ENCODE measurements at places on chromosomes 12 and 14. TPM values are rescaled to one million over a fixed set of nuclear protein-coding genes. Genes with fewer than 3 reads are reported as not detected.
A peak's percentile ranks its signal among the peaks of the same experiment; 100 is the strongest.

The KITLG gene
- 7.1 TPM for total RNA-seq

The C12orf50 gene
- not detected for total RNA-seq

The CRACR2A gene
- total RNA-seq: 1.2 TPM

The KIF26A gene
- total RNA-seq: 0.59 TPM

DNA sequence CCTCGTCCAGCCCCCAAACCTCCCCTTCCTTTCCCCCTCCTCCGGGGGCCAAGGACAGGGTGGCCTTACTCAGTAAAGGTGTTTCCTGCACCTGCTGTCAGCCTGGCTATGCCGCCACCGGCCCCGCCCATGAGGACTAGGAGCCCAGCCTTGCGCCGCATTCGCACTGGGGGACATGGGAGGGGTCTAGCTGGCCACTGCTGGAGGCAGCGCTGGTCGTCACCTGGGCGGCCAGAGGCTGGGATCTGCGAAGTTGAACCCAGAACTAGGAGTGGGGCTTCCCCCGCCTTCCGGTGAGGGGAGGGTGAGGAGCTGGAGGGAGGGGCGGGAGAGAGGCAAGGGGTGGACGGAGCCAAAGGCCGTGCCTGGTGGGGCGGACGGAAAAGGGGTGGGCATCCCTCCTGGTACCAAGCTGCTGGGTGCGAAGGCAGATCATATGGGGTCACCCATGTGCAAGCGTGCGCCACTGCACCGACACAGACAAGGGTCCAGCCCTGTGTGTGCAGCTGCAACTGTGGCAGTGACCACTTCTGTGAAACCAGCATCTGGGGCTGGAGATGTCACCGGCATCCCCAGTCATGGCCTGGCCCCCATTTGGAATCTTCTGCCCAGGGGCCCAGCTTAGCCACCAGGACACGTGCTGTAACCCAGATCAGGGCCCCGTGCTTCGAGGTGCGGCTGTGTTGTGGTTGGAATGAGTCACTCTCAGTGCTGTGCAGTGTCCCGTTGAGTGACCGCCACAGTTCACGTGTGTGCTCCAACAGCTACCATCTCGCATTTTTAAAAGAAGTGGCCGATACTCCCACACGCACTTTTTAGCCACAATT is 8.5 kb downstream of the AMN start:
- peaks cover 14% of the 10 kb centered on the region for H3K4me1 ChIP-seq
- H3K27me3 ChIP-seq: peaks cover 37% of the 10 kb centered on the region
- H3K27ac ChIP-seq: no peak overlapping the region

DNA sequence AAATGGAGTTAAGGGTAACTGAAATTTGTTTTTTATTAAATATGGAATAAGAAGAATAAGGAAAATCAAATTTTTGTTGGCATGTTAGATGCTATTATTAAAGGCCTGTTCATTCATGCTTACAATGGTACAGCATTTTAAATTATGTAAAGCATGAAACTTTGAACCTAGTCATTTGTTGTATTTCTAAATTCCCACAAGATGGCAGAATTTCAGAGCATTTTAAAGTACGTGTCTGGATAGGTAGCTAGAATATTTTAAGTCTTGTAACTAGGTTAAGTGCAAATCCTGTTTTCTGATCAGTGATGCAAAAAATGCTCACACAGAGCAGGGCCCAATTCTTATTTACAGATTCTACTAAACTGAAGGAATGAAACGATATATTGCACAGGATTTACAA is 585.6 kb upstream of the MIS18BP1 start:
- H3K4me3 ChIP-seq: no peak overlapping the region
- H3K4me1 ChIP-seq: no peaks in the 10 kb centered on the region
- H3K36me3 ChIP-seq: no peaks in the 10 kb centered on the region
- H3K27me3 ChIP-seq: no peaks in the 10 kb centered on the region
- DNase-seq: no peak

GRCh38 chr12:131681257-131681620 is 29.7 kb upstream of the SFSWAP start:
- no peaks in the 10 kb centered on the region for H3K36me3 ChIP-seq
- H3K4me3 ChIP-seq: no peak overlapping the region
- H3K27ac ChIP-seq: no peak overlapping the region
- DNase-seq: no peak

GRCh38 chr12:88627501-88627900 is 47.2 kb upstream of the KITLG start:
- no peak for DNase-seq
- H3K27ac ChIP-seq: no peak overlapping the region
- H3K27me3 ChIP-seq: no peaks in the 10 kb centered on the region
- no peaks in the 10 kb centered on the region for H3K36me3 ChIP-seq
- no peaks in the 10 kb centered on the region for H3K4me1 ChIP-seq

DNA sequence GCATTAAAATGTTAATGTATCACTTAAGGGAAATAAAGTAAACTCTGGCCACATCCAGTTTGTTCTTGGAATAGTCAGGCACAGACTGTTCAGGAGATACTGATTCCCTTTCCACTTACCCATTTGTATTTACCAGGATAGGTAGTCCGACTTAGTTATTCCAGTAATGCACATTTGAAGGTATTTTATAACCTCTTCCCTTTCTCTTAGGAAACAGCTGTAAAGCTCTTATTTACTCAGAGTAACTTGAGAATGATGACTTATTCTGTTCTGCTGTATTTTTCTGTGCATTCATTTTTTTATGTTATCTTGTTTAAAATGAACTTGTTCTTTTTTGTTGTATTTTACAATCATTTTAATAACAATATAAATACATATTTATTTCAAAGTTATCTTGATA is 78.0 kb downstream of the METTL25 start:
- H3K4me1 ChIP-seq: no peaks in the 10 kb centered on the region
- H3K27ac ChIP-seq: no peak overlapping the region
- no peaks in the 10 kb centered on the region for H3K36me3 ChIP-seq
- H3K27me3 ChIP-seq: no peaks in the 10 kb centered on the region
- no peak overlapping the region for H3K4me3 ChIP-seq

GRCh38 chr14:21440859-21441258 is 15.1 kb downstream of the CHD8 start:
- DNase-seq: no peak
- no peak overlapping the region for H3K27ac ChIP-seq
- no peaks in the 10 kb centered on the region for H3K27me3 ChIP-seq

DNA sequence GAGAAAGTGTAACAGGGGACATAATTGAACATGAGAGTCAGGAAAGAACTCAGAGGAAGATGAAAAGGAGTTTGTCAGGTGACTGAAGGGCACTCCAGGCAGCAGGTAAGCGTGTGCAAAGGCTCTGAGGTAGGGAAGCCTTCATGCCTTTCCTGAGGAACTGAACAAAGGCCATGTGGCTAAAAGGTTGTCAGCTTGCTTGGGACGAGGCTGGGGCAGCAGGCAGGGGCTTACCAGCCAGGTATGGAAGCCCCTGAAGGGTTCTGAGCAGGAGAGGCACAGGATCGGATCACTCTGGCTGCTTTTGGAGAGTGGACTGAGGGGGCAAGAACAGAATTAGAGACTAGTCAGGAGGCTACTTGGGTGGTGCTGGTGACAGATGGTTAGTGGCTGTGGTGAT is 5.2 kb downstream of the LPCAT3 start:
- peaks cover 85% of the 10 kb centered on the region for H3K4me1 ChIP-seq
- no peak overlapping the region for H3K4me3 ChIP-seq
- peak overlapping the region; percentile 98 for H3K27ac ChIP-seq

- H3K4me1 ChIP-seq: no peaks in the 10 kb centered on the region
- no peak overlapping the region for H3K27ac ChIP-seq
- H3K36me3 ChIP-seq: no peaks in the 10 kb centered on the region
- H3K4me3 ChIP-seq: no peak overlapping the region
- H3K27me3 ChIP-seq: no peaks in the 10 kb centered on the region
These were observed 176.2 kb upstream of the PDZRN4 start for GRCh38 chr12:41011939-41012338.

Measured in gastrocnemius medialis (tissue), 4 donors.